ENCODE measurements at places on chromosomes 1 and 21. TPM values are rescaled to one million over a fixed set of nuclear protein-coding genes. Genes with fewer than 3 reads are reported as not detected.

GRCh38 chr1:74502858-74503257 is 9.6 kb downstream of the LRRC53 start:
- DNase-seq: no peak

GRCh38 chr1:202952818-202953217 is 5.3 kb downstream of the ADIPOR1 start:
- DNase-seq: no peak

DNA sequence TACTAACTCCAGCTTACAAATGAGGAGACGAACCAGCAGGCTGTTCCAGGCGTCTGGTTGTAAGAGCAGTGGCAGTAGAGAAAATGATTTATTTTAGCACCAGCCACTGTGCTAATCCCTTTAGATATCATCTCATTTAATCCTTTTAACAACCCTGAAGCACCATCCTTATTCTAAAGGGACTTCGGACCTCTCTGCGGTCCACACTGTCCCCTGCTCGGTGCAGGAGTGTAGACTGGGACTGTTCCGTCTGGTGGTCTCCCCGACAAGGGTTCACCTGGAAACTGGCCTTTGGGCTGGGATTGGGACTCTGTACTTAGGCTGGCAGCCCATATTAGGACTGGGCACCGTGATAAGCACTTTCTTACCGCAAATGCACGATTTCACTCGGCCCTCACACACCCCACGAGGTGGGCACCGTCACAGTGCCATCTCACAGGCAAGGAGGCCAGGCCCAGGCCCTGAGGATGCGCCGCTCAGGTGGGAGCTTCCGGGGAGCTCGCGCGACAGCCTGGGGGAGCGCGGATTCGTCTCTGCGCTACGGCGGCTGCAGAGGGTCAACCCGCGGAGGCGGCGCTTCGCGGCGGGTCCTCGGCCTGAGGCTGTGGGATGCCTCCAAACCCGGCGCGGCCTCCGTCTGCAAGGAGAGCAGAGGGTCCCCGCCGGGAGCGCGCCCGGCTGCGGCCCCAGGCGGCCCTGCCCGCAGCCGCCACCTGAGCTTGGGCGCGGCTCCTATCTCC is 45.2 kb downstream of the ATP1A1 start:
- peak; percentile 94 for DNase-seq

DNA sequence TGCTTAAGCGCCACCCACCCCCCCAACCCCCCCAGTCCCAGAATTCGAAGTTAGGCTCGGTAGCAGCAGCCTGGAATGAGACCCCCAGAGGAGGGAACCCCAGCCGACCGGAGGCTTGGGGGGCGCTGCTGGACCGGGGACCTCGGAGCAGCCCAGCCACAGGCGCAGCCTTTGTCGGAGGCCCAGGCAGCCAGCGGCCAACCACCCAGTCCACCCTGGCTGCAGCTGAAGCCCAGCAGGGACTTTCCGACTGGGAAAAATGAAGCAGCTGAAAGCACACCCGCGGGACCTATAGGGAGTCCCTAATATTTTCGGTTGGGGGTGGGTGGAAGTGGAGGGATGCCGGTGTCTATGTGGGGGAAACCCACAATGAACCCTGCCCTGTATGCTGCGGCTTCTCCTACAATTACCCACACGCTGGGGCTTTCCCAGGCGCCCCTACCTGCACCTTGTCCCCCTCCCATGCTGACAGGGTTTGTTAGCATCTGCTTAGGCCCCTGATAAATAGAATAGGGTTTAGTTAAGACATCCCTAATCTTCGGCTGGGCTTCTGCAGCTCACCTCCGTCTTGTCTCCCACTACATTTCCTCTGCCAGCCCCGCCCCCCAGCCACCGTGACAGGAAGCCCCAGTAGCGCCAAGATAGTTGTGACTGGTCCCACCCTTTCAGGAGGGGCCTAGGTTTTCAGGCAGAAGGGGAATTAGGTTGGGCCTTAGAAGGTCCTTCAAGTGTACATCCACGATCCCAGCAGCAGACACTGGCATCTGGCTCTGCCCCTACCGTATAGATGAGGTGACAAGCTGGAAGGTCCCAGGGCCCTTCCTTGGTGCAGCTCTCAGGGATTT is 838 bp downstream of the CCDC28B start:
- peak; percentile 87 for DNase-seq

DNA sequence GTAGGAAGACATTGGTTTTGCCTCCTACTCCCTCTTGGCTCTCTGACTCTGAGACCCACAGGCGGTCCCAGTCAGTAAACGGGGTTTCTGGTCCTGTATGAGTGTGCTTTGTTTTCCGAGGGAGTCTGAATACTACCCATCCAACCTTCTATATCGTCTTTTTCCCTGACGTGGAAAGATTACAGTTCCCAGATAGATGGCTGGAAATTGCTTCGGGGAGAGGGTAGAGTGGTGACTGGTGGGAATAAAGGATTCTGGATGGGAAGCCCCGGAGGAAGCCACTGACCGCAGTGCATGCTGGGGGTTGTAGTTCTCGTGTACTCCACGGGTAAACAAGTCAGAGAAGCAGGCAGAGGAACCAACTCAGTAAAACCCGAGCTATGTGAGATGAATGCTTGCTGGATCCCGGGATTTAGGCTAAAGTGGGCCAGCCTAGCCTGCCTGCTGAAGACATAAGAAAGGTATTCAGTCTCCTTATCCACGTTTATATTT is 66.2 kb upstream of the IRF2BP2 start:
- peak; percentile 49 for DNase-seq

DNA sequence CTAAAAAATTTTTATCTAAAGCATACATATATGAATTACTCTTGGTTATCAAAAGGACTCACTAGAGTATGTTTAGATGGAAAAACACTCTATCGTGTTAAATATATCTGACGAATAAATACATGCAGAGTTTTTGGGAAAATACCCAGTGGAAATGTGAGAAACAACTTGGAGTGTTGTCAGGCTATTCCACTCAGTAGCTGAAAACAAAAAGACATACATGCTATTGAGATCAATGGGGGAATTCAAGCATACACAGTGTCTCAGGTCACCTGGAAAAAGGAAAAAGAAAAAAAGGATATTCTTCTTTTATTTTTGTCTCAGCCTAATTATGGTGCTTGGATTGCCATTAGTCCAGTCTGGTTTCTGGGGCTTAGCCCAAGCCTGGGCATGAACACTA is 247.0 kb upstream of the LYPLAL1 start:
- DNase-seq: no peak

GRCh38 chr1:89457046-89457445 is 67.6 kb upstream of the LRRC8B start:
- DNase-seq: no peak

DNA sequence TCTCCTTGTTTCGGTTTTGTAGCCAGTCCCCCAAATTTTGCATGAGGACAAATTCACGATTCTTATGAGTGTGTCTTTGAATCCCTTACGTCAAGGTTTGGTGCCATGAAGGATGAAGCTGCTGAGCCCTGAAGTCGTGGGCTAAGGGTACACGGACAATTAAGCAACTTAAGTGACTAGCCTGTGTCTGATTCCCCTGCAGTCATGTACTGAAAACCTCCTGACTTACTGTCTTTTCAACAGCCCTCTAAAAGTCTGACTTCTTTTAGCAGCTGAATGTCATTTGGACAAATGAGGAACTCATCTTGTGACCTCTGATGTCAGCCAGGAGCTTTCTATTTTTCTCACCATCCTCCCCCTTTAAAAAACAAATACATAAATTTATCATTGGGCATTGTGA is 27.1 kb upstream of the C1orf105 start:
- DNase-seq: no peak

GRCh38 chr1:87296206-87296605 is 32.5 kb upstream of the LMO4 start:
- no peak for DNase-seq

- DNase-seq: no peak
These were observed 38.2 kb downstream of the ARHGEF11 start for GRCh38 chr1:157007306-157007705.

GRCh38 chr1:19643121-19643520 is 990 bp upstream of the NBL1 start:
- no peak for DNase-seq

DNA sequence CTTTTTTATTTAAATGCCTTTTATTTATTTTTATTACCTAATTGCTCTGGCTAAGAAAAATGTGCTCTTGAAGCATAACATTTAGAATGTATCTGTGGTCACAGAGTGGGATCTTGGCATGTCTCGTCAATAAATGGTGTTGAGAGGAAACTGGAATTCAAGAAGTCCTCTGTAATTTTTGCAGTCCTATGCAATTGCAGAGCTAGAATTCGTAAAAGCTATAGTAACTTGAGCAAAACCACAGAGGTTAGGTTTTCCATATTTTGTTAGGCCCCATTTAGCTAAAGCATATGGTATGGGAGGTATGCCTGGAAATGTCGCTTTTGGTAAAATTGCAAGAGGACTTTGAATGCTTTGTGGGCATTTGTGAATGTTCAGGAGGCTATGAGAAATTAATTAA is 466.7 kb upstream of the NFIA start:
- no peak for DNase-seq

DNA sequence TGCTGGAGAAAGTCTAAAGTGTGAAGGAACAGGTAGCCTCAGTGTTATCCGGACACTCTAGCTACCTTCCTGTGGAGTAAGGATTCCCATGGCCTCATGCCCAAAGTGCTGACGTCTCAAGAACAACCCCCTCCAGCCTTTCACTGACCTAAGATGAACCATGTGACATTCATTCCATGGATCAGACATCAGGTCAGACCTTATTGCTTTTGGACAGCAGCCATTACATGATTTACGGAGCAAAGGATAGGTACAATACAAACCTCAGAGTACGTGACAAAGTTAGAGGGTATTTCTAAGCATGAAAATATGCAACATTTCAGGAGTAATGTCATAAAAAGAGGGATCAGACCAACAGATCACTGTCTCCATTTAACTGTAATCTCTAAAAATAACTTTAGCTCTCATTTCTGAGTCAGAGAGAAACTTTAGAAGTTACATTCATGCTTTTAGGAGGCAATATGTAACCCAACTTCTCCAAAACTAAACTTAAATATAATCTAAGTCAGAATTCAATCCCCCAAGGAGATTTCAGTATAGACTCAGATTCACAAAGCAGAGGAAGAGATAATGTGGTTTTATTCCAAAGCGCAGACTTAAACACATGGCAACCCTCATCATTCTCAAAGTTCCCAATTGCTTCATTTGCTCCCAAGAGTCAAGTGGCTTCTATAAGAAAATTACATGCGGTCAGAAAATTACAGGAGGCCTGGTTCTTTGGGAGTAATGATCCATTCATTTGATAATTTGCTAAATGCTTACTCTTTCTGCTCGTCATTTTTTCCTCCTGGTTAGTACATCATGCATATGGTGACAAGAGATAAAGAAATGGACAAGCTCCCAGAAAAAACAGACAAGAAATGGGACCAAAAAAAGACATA is 280.4 kb downstream of the SETD4 start:
- no peak for DNase-seq

GRCh38 chr1:198601936-198602889 is 36.6 kb upstream of the PTPRC start:
- no peak for DNase-seq

GRCh38 chr1:84350104-84350503 is 48.2 kb upstream of the DNASE2B start:
- no peak for DNase-seq

GRCh38 chr21:16055014-16055413 is 325.2 kb downstream of the USP25 start:
- no peak for DNase-seq

GRCh38 chr1:229363723-229364122 is 20.9 kb upstream of the CCSAP start:
- no peak for DNase-seq

DNA sequence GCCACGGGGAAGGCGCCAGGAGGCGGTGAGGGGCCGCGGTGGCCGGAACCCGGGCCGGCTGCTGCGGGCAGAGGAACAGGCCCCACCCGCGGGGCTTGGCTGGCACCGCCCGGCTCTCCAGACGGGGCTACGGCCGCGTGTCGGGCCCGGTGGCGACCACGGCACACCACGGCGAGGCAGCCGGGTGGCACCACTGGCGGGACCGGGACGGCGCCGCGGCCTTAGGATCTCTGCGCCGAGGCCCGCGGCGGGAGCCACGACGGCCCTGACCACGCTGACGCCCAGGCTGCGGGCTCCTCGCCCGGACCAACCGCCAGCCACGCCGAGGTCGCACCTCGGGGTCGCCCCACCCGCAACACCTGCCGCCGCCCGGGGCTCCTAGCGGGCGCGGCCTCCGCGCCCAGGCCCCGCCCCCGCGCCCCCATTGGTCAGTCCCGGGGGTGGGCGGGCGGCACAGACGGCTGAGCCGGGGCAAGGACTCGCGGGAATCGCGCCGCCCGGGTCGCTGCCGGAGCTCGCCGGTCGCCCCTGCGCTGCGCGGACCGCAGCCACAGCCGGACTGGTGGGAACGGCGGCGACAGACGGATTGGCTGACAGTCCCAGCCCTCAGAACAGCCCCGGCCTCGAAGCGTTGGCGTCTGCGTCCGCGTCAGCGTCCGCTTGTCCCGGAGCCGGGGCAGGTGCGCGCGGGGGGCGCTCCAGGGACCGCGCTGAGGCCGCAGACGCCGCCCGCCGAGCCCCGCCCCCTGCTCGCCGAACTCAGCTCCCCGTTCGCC is at the start of gene BMP8A:
BMP8A (plus strand) TSS at position 491 of the 776 bp plus-strand sequence. CDS start 356 bp downstream, outside the sequence.
- peak; percentile 71 for DNase-seq

DNA sequence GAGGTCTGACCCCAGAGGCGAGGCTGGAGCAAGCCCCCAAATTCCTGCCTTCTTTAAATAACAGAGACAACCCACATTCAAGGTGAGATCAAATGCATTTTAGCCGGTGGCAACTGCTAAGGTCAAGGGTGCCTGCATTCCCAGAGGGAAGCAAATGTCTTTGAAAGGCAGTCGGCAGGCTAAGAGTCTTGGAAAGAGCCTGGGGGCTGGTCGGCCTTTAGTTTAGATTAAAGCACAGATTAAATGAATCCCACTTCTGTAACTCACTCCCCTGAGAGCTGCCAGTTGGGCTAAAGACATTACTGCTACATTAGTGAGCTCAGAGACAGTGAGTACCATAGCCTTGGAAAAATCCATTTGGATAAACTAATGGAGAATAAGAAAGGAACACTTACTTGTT is 59.2 kb downstream of the HTR6 start:
- DNase-seq: no peak

The INSRR gene
- polyA plus RNA-seq: not detected

The PLA2G2C gene
- not detected for polyA plus RNA-seq

The DENND2D gene
- 85.6 TPM for polyA plus RNA-seq

The S100A7A gene
- polyA plus RNA-seq: not detected

The ZNF593 gene
- 48.9 TPM for polyA plus RNA-seq

The DUSP23 gene
- polyA plus RNA-seq: 43.7 TPM

The AMY1A gene
- polyA plus RNA-seq: not detected

The MYCBP gene
- 68.6 TPM for polyA plus RNA-seq

The ADAMTSL4 gene
- not detected for polyA plus RNA-seq

The FAM151A gene
- not detected for polyA plus RNA-seq

The B3GALT2 gene
- 0.96 TPM for polyA plus RNA-seq

The MFAP2 gene
- polyA plus RNA-seq: not detected

The TMIGD3 gene
- not detected for polyA plus RNA-seq

The PLA2G5 gene
- polyA plus RNA-seq: not detected

The COPA gene
- 126 TPM for polyA plus RNA-seq

All from CD4-positive, CD25-positive, alpha-beta regulatory T cell (primary cell).